Hematopoietic multipotent progenitor cell treated with erythropoietin and hydrocortisone succinate and interleukin-3 and kit ligand, for 8 days (in vitro differentiated cells): ENCODE measurements at places on chromosomes 6 and 20.

DNA sequence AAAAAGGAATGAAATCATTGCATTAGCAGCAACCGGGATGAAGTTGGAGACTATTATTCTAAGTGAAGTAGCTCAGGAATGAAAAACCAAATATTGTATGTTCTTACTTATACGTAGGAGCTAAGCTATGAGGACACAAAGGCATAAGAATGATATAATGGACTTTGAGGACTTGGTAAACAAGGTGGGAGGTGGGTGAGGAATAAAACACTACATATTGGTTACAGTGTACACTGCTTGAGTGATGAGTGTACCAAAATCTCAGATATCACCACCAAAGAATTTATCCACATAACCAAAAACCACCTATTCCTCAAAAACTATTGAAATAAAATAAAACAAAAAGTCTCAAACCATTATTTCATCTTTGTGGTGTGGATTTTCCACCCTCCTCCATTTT is 593.5 kb downstream of the TENT5A start:
- no peak for DNase-seq

DNA sequence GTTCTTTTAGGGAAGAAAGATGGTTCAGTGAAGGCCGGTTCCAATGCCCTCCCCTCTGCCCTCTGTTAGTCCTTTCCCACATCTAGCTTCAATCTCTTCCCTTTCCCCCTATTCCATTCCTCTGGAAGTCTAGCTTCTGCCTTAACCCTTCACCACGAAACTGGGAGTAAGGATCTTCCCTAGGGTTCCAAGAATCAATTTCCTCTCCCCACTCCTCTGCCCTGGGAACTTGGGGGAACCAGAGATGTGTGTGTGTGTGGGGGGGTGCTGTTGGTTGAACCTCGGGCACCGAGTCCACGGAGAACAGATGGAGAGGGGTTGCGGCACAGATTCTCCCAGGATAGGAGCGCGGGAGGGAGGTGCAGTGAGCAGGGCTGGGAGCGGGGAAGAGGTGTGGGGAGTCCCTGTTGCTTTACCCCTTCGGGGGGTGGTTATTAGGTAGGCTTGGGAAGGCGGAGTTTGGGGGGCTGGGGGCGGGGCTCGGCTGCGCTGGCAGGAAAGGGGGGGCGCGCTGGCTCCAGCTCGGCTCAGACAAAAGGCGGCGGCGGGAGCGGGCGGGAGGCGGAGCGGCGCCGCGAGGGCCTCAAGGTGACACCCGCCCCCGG is at the start of gene TMEM151B:
TMEM151B (plus strand) TSS at position 530 of the 605 bp plus-strand sequence. CDS start 293 bp downstream, outside the sequence.
- no peak for DNase-seq

DNA sequence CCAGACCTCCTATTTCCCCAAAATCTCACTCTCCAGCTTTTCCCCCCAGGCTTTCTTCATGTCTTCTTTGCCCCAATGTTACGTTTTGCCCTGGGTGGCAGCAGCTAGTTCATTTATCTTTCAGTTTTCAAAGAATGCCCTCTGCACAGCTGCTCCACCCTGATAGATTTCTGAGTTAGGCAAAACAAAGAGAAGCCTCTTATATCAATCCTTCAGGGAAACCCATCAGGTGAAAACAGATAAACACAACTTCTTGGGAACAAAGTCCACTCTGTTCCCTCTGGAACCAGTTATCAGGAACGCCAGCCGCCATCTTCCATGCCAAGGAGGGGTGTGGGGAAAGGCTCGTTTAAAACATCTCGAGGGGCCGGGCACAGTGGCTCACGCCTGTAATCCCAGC is 34.0 kb downstream of the ZBTB9 start:
- DNase-seq: peak; percentile 83

GRCh38 chr20:50805349-50805684 is 10.5 kb downstream of the BCAS4 start:
- DNase-seq: no peak

DNA sequence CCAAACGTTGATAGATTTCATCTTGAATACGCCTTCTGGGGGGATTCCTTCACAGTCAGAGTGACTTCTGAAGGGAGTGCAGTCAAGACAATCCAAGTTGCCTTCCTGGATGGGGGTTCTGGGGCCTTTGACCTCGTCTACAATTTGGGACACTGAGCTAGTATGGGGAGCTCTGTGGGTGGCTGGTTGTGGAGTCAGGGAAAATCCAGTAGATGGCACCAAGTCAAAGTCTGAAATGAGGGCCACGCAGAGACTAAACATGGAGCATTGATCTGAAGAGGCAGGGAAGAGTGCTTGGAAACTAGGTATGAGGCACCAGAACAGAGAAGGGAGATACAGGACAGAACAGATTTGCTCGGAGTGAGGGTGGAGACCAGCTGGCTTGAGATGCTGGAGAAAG is 43.6 kb upstream of the CCN6 start:
- DNase-seq: no peak
